ENCODE measurements at places on chromosomes 4 and X. TPM values are rescaled to one million over a fixed set of nuclear protein-coding genes. Genes with fewer than 3 reads are reported as not detected.

DNA sequence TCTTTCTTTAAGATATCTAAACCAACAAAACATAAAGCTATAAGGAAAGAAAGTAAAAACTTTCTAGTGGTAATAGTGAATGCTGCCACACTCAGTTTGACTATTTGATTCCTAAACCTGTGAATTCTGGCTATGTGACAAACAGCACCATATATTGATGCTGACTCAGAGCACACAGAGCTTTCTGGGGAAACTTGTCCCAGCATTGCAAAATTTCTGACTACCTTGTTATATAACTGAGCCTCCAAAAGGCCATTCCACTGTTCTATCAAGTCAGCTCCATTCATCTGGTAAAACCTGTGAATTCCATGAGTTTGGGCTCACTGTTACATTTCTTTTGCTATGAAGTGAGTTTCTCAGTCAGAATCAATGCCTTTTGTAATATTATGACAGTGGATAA lies 1229.7 kb downstream of the PCDH18 start:
- no peak for DNase-seq

GRCh38 chr4:337932-338758 lies 531 bp downstream of the ZNF141 start:
- no peak for DNase-seq

- DNase-seq, result no peak
These were observed 43.3 kb upstream of the PDGFC start for GRCh38 chr4:157014621-157015591.

DNA sequence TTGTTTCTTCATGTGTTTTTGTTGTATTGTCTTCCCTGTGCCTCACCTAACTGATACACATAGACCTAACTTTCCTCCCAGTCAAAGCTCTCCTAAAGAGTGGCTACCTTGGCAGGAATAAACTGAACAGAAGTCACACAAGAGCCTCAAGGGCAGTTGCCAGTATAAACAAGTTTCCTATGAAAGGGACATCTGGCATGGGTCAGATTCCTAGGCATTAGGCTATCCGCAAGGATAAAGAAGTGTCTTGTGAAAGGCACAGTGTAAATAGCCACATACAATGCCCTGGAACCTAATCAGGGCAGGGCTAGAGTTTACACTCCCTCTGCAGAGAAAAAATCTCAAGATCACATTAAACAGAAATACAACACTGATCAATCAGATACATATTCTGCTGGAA lies 220.8 kb downstream of the SPANXN3 start:
- DNase-seq, result no peak

GRCh38 chr4:88257726-88258125 lies 26.6 kb downstream of the PPM1K start:
- DNase-seq, result no peak

DNA sequence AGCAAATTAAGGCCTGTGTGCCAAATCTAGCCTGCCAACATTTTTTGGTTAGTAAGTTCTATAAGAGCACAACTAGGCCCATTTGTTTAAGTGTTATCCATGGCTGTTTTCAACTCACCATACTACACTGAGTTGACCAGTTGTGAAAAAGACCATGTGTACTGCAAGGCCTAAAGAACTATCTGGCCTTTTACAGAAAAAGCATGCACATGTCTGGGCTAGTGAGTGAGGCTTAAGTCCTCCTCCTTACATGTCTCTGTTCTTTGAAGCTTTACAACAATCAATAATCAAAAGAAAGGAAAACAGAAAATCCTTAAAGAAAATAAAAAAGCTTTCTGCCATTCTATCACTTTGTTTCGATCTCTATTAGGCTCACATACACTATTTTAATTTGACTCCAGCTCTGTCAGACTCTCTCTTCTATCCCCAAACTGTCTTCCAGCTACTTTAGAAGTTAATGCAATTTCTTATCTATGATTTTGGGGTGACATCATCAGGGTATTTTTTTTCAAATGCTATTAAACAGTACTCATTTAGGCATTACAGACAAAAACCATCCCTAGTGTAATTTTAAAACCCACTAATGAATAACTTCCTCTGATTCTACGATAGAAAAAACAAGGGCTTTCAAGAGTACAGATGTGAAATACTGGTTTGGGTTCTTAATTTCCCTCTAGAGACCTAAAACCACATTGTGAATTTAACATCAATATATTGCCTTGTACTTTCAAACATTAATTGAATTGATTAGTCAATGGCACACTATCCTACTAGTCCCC lies 161.8 kb downstream of the MAB21L2 start:
- no peak for DNase-seq

- no peak for DNase-seq
These were observed 52.3 kb downstream of the CD99L2 start for GRCh38 chrX:150846130-150846529.

GRCh38 chr4:138540056-138540800 lies 298.1 kb upstream of the SLC7A11 start:
- DNase-seq, result no peak

GRCh38 chr4:61195101-61195500 lies 5.0 kb upstream of the ADGRL3 start:
- DNase-seq, result no peak

- no peak for DNase-seq
These were observed 11.8 kb upstream of the LCORL start for GRCh38 chr4:18033111-18034085.

DNA sequence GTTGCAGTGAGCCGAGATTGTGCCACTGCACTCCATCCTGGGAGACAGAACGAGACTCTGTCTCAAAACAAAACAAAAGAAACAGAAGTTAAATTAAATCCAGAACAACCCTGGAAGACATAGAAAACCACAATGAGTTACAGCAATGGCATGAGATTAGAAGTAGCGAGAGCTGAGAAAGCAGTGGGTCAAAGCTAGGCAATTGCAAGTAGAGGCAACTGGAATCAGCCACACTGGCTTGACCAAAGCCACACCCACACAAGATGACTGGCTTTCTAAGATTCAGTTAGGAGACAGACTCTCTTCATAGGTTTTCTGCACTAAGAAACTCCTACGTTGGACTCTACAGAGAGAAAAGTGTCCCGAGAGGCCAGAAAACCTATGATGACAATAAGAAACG lies 443.0 kb downstream of the GPM6A start:
- DNase-seq, result no peak

GRCh38 chr4:2079926-2080325 lies 20.8 kb downstream of the NAT8L start:
- DNase-seq, result no peak

- no peak for DNase-seq
These were observed 61.3 kb upstream of the GIMD1 start for GRCh38 chr4:106429885-106430284.

GRCh38 chr4:173517781-173518424 lies 12.1 kb downstream of the HAND2 start:
- no peak for DNase-seq

- DNase-seq, result no peak
These were observed 139.9 kb downstream of the CPEB2 start for GRCh38 chr4:15142201-15142600.

DNA sequence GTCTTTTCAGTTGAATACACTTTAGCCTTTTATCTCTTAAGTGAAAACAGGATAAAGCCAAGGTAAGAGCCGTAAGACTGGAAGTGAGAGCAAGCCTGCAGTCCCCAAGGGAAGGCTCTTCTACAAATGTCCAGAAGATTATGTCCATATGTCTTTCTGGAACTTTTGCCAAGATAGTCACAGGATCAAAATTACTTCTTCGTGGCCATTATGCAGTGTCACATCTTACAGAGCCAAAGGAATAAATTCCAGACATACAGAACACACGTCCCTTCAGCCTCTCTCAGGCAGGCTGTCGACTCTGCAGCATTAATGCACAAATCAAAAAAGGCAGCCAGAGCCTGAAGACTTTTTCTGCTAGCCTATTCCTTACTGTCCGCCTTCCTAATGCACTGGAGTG lies 10.9 kb upstream of the GATB start:
- no peak for DNase-seq

DNA sequence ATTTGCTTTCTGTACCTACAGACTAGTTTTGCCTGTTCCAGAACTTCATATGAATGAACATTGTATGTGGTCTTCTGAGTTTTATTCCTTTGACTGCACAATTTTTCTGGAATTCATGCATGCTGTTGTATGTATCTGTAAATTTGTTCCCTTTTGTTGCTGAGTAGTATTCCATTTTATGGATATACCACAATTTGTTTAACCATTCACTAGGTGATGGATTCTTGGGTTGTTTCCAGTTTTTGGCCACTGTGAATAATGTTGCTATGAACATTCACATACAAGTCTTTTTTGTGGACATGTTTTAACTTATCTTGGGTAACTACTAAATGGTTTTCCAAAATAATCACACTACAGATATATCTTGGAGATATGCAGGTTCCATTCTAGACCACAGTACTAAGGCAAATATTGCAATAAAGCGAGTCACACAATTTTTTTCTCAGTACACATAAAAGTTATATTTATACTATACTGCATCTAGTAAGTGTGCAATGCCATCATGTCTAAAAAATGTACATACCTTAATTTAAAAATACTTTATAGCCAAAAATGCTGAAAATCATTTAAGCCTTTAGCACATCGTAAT lies 58.7 kb downstream of the TSPAN5 start:
- DNase-seq, result no peak

GRCh38 chrX:50643525-50644137 lies 170.4 kb downstream of the SHROOM4 start:
- no peak for DNase-seq

DNA sequence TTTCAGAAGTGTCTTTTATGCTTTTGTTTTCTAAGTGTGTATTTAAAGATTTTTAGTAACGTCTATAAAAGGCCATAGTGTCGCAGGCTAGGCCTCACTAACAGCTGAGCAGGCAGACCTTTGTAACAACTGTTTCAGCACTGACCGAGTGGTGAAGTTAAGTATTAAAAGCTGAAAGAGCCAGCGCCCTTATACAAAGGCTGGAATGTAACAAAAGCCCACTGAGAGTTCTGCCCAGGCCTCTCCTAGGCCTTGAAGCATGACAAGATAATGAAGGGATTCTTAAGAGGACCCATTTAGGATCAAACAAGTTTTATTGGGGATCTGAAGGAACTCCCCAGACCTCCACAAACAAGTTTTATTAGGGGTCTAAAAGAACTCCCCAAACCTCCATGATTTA lies 722.5 kb upstream of the PRKX start:
- DNase-seq, result no peak

GRCh38 chr4:8118035-8118434 lies 40.6 kb downstream of the ABLIM2 start:
- no peak for DNase-seq

- no peak for DNase-seq
These were observed 79.8 kb downstream of the RLIM start for GRCh38 chrX:74534569-74535038.

- DNase-seq, result no peak
These were observed 1.4 kb upstream of the TLR6 start for GRCh38 chr4:38858097-38858420.

DNA sequence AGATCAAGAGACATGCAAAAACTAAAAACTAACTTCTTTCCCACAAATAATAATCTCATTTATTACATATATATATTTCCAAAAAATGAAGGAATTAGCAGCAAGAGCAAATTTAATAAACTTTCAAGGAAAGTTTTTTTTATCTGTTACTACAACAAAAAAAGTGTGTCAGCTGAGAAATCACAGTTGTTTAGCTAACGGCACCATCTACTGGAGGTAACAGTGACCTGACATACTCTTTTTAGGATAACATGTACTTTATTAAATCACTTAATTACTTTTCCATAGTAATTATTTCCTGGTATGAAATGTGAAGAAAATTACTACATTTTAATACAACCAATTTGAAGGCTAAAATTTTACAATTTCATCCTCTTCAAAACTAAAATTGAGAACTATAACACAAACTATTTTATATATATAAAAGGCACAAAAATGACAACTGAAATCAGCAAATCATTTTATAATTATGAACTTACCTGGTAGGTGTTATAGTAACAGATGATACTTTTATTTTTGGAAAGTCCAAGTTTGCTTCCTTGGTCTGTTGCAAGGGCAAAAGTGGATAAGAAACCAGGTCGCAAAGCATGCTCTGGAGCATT lies 9.1 kb downstream of the LAMTOR3 start:
- DNase-seq, result peak; percentile 62

GRCh38 chr4:73705721-73706120 lies 34.6 kb upstream of the CXCL8 start:
- DNase-seq, result no peak

DNA sequence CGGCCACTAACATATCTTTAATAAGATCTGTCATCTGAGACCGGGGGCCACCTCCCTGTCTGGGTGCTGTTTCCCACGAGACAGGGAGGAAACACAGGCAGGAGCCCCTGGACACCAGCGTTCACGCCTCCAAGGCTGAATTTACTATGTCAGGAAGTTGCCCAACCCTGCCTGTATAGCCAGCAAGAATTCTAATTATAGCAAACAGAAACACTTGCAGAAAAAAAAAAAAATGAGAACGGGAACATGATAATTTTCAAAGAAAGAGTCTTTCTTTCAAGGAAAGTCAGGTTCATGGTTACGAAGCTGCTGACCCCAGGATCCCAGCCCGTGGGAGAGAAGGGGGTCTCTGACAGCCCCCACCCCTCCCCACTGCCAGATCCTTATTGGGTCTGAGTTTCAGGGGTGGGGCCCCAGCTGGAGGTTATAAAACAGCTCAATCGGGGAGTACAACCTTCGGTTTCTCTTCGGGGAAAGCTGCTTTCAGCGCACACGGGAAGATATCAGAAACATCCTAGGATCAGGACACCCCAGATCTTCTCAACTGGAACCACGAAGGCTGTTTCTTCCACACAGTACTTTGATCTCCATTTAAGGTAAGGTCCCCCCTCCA lies at the start of gene IL3RA:
Gene IL3RA (plus strand): TSS at position 455 of the 613 bp plus-strand sequence. CDS start 4,981 bp downstream, outside the sequence.
- peak; percentile 35 for DNase-seq

- DNase-seq, result no peak
These were observed 2.6 kb downstream of the MRPL1 start for GRCh38 chr4:77865259-77865658.

GRCh38 chr4:141636082-141636770 lies at the start of gene IL15:
Gene IL15 (plus strand): TSS chr4:141636583. CDS start chr4:141719465, 82,882 bp downstream.
- DNase-seq, result peak; percentile 78

- DNase-seq, result no peak
These were observed 182.6 kb downstream of the RTL9 start for GRCh38 chrX:110541266-110541665.

DNA sequence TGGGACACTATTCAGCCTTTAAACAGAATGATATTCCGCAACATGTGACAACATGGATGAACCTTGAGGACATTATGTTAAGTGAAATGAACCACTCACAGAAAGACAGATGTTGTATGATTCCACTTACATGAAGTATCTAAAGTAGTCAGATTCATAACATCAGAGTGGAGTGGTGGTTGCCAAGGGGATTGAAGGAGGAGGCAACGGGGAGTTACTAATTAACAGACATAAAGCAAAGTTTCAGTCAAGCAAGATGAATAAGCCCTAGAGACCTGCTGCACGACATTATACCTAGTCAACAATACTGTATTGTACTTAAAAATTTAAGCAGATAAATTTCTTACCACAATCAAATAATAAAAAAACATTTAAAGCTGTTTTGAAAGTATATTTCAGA lies 105.0 kb upstream of the NR0B1 start:
- DNase-seq, result no peak

The NPY2R gene
- total RNA-seq, result not detected

The APBB2 gene
- total RNA-seq, result 0.57 TPM

The FAM9B gene
- not detected for total RNA-seq

The CFAP47 gene
- total RNA-seq, result not detected

The SPIN2B gene
- total RNA-seq, result 10.3 TPM

The NXF3 gene
- not detected for total RNA-seq

The TMSB15A gene
- total RNA-seq, result not detected

The PITX2 gene
- not detected for total RNA-seq

The SPATA18 gene
- 0.26 TPM for total RNA-seq

The KLHL5 gene
- total RNA-seq, result 16.6 TPM

The DCLK2 gene
- not detected for total RNA-seq

The PRKG2 gene
- total RNA-seq, result 0.26 TPM

The TMEM144 gene
- total RNA-seq, result not detected

The TCP11X2 gene
- not detected for total RNA-seq

The ZNF141 gene
- total RNA-seq, result 30.1 TPM

The SPIN4 gene
- total RNA-seq, result 13.4 TPM
